ENCODE measurements at places on chromosomes 16 and 17.

- DNase-seq, result no peak
Measured at GRCh38 chr17:27239584-27239983, 54.3 kb upstream of the WSB1 start.

- no peak for DNase-seq
Measured at GRCh38 chr16:21314339-21314738, 36.2 kb upstream of the CRYM start.

DNA sequence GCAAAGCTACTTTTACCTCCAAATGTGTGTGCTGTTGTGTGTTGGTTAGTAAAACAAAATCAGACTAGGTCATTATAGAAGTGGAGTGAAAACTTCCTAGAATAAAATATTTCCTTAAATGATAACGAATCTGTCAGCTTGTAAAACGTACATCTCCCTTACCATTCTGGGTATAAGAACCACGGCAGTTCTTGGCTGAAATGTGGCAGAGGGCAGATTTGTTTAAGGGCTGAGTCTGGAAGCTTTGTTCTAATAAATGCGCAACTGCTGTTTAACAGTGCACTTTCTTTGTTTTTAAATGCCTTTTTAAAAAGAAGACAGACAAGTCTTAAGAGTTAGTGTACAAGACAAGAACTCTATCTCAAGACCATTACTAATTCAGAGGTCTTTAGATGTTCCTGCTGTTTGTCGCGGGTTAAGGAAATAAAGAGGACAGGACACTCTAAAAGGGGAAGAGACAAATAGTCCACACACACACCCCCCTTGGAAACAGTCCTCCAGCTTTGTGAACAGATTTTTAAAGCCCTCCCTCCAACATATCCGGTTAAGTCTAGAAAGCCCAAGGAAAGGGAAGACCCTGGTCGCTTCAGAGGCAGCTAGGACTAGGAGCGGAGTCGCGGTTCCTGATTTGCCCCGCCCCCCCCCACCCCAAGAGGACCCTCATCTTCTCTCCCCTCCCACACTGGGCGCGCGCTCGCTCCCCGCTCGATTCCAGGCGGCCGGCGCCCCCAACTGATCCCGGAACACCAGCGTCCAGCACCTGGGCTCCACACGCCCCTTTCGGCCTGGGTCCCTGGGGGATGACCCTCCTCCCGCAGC is 658 bp downstream of the SYNRG start:
- DNase-seq, result peak; percentile 61

- DNase-seq, result no peak
Measured at GRCh38 chr16:68995011-68995504, 110.4 kb upstream of the HAS3 start.

DNA sequence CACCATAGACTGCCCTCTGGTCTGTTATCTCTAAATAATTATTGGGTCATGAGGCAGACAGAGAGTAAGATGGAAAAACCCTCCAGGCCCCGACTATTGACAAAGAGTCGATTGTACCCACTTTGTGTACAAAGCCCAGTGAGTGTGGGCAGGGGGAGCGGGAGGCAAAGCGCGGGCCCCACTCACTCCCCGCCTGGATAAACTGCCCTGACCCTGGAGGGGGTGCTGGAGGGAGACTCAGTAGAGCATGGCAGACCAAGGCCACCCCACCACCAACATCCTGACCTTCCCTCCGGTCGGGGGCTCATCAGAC is 11.2 kb upstream of the CPSF4L start:
- no peak for DNase-seq

- no peak for DNase-seq
Measured at GRCh38 chr16:24164416-24164815, 91.7 kb upstream of the CACNG3 start.

DNA sequence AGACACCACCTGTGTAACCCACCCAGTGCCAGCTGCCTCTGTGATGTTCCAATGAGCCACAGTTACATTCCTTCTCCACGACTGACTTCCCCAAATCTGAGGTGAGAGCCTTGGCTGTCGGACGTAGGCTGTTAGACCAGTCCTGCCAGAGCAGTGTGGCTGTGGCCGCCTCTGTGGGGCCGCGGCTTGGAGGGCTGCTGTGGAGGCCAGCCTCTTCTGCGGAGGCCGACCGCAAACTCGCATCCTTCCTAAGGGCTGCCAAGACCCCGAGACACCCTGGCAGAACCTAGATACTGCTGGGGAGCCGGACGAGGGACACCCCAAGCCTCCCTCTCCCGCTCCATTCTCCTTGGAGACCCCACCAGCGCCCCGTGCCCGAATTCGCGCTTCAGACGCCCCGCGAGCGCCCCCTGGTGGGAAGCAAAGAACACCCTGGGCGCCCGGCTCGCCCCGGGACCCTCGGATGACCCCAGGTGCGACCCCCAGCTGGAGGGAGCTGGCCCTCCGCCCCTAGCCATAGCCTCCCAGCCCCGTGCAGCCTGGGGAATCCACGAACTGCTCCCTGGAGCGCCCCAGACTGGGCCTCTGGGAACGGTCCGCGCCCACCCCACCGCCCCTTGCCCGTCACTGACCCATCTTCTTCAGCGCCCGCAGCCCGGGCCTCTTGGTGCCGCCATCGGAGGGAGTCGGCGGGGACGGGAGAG is 547 bp downstream of the PLCD3 start:
- DNase-seq, result no peak

- no peak for DNase-seq
Measured at GRCh38 chr17:38333635-38334295, 10.0 kb downstream of the GPR179 start.

- DNase-seq, result no peak
Measured at GRCh38 chr16:2954656-2955381, 9.3 kb upstream of the KREMEN2 start.

DNA sequence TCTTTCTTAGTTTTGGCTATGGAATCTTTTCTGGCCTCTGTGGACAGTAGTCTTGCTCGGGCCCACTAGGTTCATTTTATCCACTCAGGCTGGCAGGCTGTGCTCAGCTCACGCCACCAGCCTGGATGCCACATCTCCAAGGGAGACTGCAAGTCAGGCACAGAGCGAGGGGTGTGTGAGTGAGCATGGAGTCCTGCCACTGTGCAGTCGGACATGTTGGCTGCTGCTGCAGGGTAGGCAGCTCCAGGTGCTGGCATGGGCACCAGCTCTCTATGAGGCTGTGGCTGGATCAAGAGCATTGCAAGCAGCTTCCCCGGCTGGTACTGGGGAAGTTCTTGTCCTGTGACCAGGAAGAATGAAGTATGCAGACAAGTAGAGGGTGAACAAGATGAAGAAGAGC is 158.9 kb downstream of the PCTP start:
- DNase-seq, result no peak

DNA sequence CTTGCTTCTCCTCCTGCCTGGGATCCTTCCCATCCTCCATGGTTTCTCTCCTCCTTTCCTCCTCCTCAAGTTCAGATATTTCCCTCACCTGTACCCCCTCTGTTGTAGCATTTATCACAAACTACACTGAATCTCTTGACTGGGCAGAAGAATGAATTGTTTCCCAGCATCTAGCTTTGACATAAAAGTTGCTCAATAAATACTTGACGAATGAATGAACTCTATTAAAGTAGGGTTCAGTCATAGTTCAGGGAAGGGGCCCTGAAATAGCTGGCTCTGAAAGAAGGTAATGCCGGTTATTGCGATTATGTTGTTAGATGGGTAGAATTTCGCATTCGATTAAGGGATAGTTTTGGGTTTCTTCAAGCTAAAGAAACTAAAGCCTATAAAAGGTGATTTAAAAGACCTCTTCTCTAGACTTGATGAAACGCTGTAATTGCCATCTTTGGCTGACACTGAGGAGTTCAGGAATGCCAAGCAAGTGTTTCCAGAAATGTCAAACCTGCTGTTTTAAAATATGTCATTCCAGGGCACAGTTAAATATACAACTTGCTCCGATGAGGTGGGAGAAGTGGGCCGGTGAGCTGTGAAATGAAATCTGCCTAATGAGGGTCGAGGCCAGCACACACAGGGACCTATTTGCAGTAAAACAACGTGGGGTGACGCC is 1.0 kb upstream of the CPD start:
- DNase-seq, result no peak

DNA sequence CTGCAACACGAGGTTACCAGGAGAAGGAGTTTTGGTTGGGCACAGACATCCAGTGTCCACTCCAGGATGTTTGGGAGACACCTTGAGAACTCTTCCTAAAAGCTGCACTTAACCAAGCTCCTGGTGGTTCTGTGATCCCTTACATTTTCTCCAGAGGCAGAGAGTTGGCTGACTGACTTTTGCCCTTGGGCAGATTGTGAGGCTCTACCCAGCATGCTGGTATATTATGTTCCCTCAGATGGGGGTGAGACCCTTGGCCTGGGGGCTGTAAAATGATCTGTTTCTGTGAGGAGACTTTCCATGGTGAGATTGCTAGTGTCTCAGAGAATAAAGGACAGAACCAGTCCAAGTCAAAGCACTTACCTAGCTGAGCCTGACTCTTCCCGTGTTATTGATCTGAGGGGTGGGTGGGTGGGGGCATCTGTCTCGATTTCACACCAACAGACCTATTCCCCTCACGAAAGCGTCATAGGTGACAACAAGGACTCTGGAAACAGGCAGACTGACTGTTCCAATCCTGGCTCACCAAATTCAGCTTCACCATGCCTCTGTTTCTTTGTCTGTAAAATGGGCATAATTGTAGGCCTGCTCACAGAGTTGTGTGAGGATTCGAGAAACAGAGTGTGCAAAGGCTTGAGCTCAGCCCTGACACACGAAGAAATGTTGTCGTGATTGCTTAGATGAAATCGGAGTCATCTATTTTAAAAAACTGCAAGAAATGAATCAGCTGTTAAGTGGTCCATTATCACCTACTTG is 12.2 kb downstream of the USB1 start:
- no peak for DNase-seq

- DNase-seq, result no peak
Measured at GRCh38 chr17:35731917-35732805, 722 bp downstream of the RASL10B start.

DNA sequence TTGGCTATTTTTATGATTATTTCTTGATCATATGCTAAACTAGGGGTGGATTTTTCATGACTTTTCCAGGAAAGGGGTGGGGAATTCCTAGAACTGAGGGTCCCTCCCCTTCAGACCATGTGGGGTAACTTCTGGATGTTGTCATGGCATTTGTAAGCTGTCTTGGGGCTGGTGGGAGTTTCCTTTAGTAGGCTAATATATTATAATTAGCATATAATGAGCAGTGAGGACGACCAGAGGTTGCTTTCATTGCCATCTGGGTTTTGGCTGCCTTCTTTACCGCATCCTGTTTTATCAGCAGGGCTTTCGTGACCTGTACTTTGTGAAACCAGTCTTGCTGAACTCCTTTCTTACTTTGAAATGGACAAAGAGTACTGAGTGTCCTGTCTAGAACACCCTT is 40.4 kb upstream of the ABCA5 start:
- DNase-seq, result no peak
